Epithelial cell of umbilical artery (primary cell): ENCODE measurements at places on chromosomes 11 and 22. TPM values are rescaled to one million over a fixed set of nuclear protein-coding genes. Genes with fewer than 3 reads are reported as not detected.

Gene ZDHHC8
- 5.5 and 6.2 TPM in 2 replicates for total RNA-seq

Gene SLC35E4
- total RNA-seq = 34.1 and 46.8 TPM in 2 replicates

Gene TEX54
- total RNA-seq = not detected in 2 replicates

Gene VSTM5
- total RNA-seq = under 0.01 TPM in 1 of 2 replicates, not detected in the other

Gene TOP3B
- 21.1 and 28.9 TPM in 2 replicates for total RNA-seq

Gene CLTCL1
- total RNA-seq = 3.2 TPM in 2 replicates

Gene CSRP3
- not detected in 2 replicates for total RNA-seq

Gene UPK3A
- total RNA-seq = not detected in 2 replicates

Gene C22orf31
- total RNA-seq = not detected in 2 replicates

Gene ANGPTL5
- under 0.01 TPM in 1 of 2 replicates, not detected in the other for total RNA-seq

Gene TPBGL
- under 0.01 TPM in 1 of 2 replicates, not detected in the other for total RNA-seq

Gene SSH3
- 7.8 and 9.1 TPM in 2 replicates for total RNA-seq

Gene SELENOH
- 106 and 115 TPM in 2 replicates for total RNA-seq

Gene UNC93B1
- 12.0 and 29.9 TPM in 2 replicates for total RNA-seq

Gene SCO2
- total RNA-seq = 2.9 and 4.9 TPM in 2 replicates
